ENCODE measurements at places on chromosomes 1 and 21.

DNA sequence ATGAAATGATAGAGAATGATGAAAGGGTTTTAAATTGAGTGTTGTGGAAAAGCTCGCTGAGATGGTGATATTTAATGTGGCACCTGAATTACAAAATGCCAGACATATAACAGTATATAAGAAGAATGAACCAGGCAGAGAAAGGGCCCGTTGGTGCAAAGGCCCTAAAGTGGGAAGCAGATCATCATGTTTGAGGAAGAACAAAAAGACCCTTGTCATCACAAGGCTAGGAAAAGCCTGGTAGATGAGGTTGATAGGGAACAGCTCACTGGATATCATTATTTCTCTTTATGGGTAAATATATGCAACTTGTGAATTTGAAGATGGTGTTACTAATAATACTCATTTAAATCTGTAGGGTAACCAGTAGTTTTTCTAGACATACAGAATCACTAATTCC, 11.0 kb downstream of the RAP1A start:
- no peaks in the 10 kb centered on the region for H3K27me3 ChIP-seq
- no peak for DNase-seq
- H3K27ac ChIP-seq = no peak overlapping the region

DNA sequence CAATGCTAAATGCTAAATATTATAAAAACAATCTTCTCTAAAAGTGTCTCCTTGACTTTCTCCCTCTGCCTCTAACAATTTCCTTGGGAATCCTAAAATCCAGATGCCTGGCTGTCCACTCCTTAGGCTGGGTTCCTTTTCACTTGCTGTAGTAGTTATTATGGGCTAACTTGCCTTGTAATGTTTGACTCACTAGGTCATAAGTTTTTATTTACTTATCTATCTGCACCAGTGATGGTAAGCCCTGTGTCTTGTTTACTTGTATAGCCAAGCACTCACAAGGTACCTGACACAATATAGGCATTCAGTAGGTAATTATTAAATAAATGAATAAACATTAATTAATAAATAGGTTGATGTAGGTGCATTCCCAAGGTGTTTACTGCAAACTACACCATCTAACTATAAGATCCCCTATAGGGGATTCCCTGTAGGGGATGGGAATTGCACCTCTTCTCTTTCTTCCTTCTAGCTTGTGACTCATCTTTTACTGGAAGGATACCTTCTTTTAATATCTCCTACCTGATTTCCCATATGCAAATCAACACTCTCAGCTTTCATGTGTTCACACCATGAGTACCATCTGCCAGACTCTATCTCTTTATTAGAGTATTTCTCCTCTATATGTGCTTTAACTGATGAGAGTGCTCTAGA, 14.7 kb upstream of the CHIA start:
- H3K4me1 ChIP-seq = no peaks in the 10 kb centered on the region
- no peak overlapping the region for H3K4me3 ChIP-seq
- DNase-seq = no peak
- no peaks in the 10 kb centered on the region for H3K36me3 ChIP-seq
- H3K27ac ChIP-seq = no peak overlapping the region

GRCh38 chr21:44085491-44086321, 21.5 kb upstream of the PWP2 start:
- H3K4me1 ChIP-seq = no peaks in the 10 kb centered on the region
- no peaks in the 10 kb centered on the region for H3K27me3 ChIP-seq
- H3K4me3 ChIP-seq = no peak overlapping the region
- H3K27ac ChIP-seq = no peak overlapping the region
- peak; percentile 33 for DNase-seq

- H3K27me3 ChIP-seq = no peaks in the 10 kb centered on the region
- H3K4me3 ChIP-seq = peak within 1 kb of the TSS; percentile 80
- no peak for DNase-seq
- peaks cover 5% of the 10 kb centered on the region for H3K4me1 ChIP-seq
- H3K27ac ChIP-seq = peak within 1 kb of the TSS; percentile 80
Observed at GRCh38 chr1:8878448-8878697, at the start of gene ENO1. Gene ENO1, minus strand, starts transcription at chr1:8878686. Its CDS starts 3,778 bp downstream, at chr1:8874908.

DNA sequence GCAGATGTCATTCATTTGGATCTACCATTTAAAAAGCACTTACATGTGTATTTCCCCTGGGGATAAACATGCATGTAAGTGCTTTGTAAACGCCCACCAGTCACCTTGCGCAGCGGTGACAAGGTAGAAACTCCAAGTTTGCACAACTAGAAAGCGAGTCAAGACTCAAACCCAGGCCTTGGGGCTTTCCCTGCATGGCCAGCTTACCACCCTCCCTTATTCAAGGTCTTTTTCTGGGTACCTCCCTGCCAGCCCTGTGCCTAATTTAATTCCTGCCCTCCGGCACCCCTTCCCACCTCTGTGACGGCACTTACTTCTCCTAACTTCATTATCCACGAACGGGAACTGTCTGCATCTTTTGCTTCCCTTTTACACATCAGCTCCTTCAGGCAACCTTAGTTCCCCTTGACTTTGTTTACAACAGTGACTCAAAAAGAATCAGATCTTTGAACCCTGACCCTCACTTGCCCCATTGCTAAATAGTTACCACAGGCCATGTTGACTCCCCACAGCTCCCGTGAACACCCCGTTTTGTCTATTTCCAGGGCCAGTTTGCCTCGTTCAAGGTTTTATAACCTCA, 138.3 kb upstream of the ETS2 start:
- H3K27me3 ChIP-seq = no peaks in the 10 kb centered on the region
- no peak overlapping the region for H3K27ac ChIP-seq
- no peaks in the 10 kb centered on the region for H3K36me3 ChIP-seq

- H3K27me3 ChIP-seq = no peaks in the 10 kb centered on the region
- H3K27ac ChIP-seq = no peak overlapping the region
- no peak for DNase-seq
- peaks cover 2% of the 10 kb centered on the region for H3K36me3 ChIP-seq
Observed at GRCh38 chr1:167950569-167950968, 13.7 kb upstream of the MPC2 start.

- H3K36me3 ChIP-seq = no peaks in the 10 kb centered on the region
- H3K27me3 ChIP-seq = no peaks in the 10 kb centered on the region
- DNase-seq = no peak
- no peak overlapping the region for H3K27ac ChIP-seq
- no peaks in the 10 kb centered on the region for H3K4me1 ChIP-seq
- no peak overlapping the region for H3K4me3 ChIP-seq
Observed at GRCh38 chr1:54302951-54303843, 103.0 kb downstream of the SSBP3 start.

DNA sequence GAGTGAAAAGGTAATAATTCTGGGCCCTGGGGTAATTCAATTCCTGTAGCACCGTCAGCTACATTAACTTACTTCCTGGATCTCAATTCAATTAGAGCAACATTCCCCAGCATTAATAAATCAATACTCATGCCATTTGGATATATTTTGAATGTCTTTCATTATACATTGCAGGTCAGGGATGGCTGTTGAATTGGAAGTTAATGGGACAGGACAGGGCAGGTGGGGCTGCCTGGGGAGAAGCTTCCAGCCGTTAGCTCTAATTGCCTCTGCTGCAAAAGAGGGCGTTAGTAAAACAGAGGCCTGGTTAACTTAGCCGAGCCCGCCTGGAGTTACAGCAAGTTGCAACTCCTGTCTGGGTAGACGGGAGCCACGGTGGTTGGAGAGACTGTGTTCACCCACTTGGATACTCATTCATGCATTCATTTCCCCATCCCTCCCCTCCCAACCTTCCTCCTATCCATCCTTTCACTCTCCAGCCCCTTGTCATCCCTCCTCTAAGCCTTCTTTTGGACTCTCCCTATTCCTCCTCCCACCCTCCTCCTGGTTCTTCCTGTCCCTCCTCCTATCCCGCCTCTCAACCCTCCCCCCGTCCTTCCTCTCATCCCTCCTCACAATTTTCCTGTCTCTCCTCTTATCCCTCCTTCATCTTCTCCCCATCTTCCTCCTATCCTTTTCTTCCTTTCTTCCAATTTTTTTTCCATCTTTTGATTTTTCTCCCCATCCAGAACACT, 137.6 kb upstream of the RUNX3 start:
- H3K27ac ChIP-seq = no peak overlapping the region
- no peaks in the 10 kb centered on the region for H3K27me3 ChIP-seq
- H3K4me1 ChIP-seq = no peaks in the 10 kb centered on the region

DNA sequence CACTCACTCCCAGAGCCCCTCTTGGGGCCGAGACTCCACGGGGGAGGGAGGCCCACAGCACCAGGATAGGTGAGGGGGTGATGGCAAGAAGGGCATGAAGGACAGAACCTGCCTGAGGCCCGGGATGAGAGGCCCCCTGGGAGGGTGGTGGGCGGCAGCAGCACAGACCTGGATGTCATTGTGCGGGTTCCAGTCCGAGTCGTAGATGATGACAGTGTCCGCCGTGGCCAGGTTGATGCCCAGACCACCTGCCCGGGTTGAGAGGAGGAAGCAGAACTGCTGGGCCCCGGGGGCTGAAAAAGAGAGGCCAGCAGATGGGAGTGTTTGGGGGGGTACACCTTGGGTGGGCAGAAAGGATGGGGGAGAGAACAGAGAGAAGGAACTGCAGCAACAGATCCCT, 50.1 kb downstream of the CHD5 start:
- H3K4me1 ChIP-seq = no peaks in the 10 kb centered on the region
- H3K27ac ChIP-seq = no peak overlapping the region
- H3K4me3 ChIP-seq = no peak overlapping the region
- no peaks in the 10 kb centered on the region for H3K36me3 ChIP-seq
- peak; percentile 68 for DNase-seq

GRCh38 chr1:187871177-187871845, 1042.6 kb downstream of the PLA2G4A start:
- H3K36me3 ChIP-seq = no peaks in the 10 kb centered on the region
- H3K27ac ChIP-seq = no peak overlapping the region
- no peaks in the 10 kb centered on the region for H3K4me1 ChIP-seq
- H3K27me3 ChIP-seq = no peaks in the 10 kb centered on the region
- no peak for DNase-seq
- no peak overlapping the region for H3K4me3 ChIP-seq

GRCh38 chr1:230807029-230807428, 59.8 kb downstream of the CAPN9 start:
- H3K4me3 ChIP-seq = no peak overlapping the region
- H3K4me1 ChIP-seq = no peaks in the 10 kb centered on the region
- H3K27me3 ChIP-seq = no peaks in the 10 kb centered on the region
- peak overlapping the region; percentile 78 for H3K27ac ChIP-seq
- no peaks in the 10 kb centered on the region for H3K36me3 ChIP-seq
- peak; percentile 69 for DNase-seq

DNA sequence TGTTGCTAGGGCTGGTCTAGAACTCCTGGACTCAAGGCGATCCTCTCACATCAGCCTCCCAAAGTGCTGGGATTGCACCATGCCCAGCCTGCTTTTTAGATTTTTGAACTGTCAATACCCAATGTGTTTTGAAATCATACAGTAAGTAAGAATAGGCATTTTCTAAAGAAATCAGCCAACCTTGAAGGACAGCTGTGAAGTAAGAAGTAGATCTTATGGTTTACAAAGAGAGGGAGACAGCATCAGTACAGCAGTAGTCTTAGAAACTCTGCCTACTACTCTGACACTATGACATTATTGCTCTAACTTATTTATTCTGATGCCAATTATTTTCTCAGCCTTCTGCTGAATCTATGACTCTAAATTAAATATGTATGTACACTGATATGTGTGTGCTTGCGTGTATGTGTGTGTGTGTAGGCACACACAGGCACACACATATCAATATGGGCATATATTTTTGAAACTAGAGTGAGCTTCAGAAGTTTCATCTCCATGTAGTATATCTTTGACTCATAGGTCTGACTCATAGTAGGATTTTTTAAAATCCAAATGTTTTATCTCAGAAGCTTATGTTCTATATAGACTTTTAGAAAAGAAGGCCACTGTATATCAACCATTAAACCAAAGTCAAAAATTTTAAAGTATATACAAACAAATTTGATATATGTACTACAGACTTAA, 140.4 kb downstream of the COL24A1 start:
- H3K4me1 ChIP-seq = no peaks in the 10 kb centered on the region
- no peak overlapping the region for H3K4me3 ChIP-seq
- DNase-seq = no peak

Data from aorta (tissue), 5 donors.